ENCODE measurements at places on chromosomes 11 and 22. TPM values are rescaled to one million over a fixed set of nuclear protein-coding genes. Genes with fewer than 3 reads are reported as not detected.

The TBC1D22A gene
- total RNA-seq, result 15.8 TPM

DNA sequence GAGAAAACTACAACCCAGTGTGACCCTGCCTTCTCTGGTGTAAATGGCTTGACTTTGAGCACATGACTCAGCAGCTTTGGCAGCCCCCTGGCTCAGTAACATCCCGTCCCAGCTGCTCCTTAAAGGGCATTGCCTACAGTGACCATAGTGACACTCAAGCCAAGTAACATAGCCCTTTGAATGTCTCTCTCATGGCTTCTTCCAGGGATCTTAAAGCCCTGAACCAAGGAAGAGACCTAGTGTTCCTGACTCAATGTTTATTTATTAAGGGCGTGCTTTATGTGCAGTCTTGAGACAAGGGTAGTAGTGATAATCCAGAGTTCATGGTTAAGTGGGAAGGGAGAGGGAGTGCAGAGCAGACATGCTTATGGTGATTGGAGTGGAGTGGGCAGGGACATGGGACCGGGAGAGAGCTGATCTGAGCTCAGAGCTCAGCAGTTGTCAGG lies 125.7 kb downstream of the PARVA start:
- DNase-seq, result peak; percentile 45

GRCh38 chr11:100753571-100753970 lies 66.5 kb downstream of the ARHGAP42 start:
- DNase-seq, result no peak

GRCh38 chr22:25911243-25911972 lies 169.4 kb downstream of the MYO18B start:
- DNase-seq, result no peak

DNA sequence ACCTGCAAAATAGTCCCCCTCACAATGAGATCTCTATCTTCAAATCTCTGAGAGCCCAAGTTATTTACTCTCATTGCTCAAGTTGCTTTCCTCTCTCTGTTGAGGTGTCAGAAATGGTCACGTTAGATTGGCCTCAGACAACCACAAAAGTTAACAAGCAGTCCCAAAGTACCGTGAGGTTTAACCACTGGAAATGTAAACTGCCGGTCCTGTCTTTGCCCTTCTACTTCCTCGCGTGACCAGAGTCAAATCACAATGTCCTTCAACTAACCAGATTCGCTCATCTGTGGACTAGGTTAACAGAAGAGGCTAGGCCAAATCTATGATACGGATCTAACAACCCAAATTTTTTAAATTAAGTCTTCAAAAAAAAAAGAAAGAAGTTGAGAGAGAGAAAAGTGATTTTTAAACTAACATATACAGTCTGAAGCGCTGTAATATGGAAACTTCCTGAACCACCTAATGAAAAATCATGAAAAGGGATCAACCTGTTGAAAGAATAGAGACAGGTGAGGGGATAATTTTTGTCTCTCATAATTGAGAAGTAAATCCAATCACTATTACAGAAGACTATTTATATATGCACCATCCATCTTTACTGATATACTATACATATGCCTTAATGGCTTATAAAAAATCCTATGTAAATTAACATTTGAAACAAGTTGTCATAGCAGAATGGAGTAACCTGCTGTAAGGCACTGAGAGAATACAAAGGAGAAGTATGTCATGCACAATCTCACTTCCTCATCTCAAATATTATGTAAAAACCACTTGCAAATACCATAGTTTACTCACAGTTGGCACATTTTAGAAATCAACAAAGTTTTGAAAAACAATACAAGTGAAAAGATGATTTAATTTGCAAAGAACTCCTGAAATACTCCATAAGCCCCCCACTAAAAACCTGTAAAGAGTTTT lies 3.3 kb upstream of the JAML start:
- no peak for DNase-seq

- no peak for DNase-seq
Measured at GRCh38 chr11:35862666-35863065, 81.2 kb upstream of the LDLRAD3 start.

DNA sequence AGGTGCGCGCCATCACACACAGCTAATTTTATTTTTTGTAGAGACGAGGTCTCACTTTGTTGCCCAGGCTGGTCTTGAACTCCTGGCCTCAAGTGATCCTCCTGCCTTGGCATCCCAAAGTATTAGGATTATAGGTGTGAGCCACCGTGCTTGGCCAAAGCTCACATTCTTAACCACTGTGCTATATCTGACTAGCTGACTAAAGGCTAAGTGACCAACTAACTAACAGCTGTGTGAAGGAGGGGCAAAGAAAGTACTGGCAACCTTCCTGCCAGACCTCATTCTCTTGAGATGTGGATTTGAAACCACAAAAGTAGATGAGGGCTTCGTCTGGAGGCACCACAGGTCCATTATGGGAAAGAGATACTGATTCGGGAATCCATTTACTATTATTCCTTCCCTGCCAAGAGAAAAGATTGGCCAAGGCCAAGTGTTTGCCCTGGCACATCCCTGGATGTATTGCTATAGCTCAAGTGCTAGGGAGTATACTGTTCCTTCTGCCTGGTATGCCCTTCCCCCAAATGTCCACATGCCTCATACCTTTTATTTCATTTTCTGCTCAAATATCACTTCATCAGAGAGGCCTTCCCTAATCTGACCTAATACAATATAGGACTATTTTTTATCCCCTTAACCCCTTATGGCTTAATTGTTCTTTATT lies 52.7 kb upstream of the RRM1 start:
- no peak for DNase-seq

- no peak for DNase-seq
Measured at GRCh38 chr11:32447252-32447651, 11.9 kb upstream of the WT1 start.

DNA sequence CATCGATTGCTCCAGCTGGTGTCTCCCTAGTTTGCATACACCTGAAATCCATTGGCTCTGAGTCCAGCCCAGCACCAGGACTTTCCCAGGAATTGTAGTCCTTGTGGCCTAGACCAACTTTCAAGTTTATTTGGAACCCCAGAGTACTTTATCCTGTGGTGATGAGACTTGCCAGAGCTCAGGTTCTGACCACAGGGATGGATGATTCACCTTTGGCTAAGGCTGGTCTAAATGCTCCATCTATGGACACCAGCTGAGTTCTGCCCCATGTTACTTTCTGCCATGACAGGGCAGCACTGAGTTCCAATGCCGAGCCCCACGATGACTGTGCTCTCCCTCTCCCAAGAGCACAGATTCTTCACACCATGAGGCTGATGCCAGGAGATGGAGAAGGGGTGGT lies 17.3 kb upstream of the INSC start:
- no peak for DNase-seq

The MPZL2 gene
- 11.6 TPM for total RNA-seq

The MFRP gene
- not detected for total RNA-seq

The SHANK2 gene
- 0.18 TPM for total RNA-seq

DNA sequence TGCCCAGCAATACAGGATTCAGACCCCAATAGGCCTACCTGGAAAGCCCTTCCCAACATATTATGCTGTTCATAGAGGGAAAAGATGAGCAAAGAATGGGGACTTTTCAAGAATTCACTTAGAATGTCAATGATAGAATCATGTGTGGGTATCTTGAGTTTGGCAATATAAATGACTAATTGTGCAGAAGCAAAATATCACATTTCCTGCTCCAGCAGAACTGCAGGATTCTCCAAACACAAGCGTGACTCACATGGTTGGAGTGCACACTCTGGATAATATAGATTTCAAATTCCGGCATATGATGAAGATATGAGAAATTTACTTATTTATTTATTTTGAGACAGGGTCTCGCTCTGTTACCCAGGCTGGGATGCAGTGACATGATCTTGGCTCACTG lies 12.5 kb upstream of the APOL5 start:
- DNase-seq, result no peak

DNA sequence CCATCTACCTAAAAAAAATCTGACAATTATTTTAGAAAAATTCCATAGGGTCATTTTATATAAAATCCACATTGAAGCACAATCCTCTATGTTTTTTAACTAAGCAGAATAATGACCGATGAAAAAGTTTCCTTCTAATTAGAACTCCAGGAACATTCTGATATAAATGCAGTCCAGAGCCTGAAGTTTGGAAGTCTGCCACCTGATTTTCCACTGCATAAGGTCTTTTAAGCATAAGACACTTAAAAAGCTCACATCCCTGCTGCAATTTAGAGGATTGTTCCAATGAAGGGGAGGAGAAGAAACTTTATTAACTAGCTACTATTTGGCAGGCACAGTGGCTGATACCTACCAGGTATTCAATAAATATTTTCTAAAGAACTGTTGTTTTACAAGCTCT lies 570.3 kb upstream of the ANO5 start:
- no peak for DNase-seq

GRCh38 chr11:126115816-126116331 lies 53.2 kb upstream of the CDON start:
- peak; percentile 82 for DNase-seq

The DSCAML1 gene
- total RNA-seq, result 0.88 TPM

The CDC42EP2 gene
- total RNA-seq, result 21.7 TPM

DNA sequence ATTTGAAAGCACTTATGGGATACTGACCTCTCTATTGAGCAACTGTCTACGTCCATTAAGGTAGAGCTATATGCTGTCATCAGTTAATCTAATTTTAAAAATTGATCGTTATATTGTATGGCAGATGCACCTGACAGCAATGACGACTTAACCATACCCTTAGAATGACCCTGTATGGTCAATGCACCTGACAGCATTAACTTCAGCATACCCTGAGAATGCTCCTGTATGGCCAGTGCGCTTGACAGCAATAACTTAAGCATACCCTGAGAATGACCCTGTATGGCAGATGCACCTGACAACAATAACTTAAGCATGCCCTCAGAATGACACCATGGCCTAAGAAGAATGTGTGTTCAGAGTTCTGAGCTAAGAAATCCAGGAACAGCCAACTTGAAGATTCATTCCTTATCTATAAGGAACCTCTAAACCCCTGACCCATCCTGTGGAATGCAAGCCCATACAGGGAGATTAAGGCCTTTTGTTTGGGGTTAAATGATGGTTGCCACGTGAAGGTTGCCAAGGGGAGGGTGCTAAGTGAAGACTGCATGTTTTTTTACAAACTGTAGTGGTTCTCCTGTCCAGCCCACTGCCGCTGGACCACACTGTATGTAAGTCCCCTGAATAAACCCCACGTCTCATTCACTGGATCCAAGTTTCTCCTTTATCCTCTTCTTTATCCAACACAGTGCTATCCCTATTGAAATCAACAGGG lies 138.3 kb downstream of the GUCY1A2 start:
- DNase-seq, result no peak
